ENCODE measurements at places on chromosomes 6 and 20. TPM values are rescaled to one million over a fixed set of nuclear protein-coding genes. Genes with fewer than 3 reads are reported as not detected.

The SLC24A3 gene
- 15.7 TPM for total RNA-seq

The TNFRSF6B gene
- total RNA-seq: not detected

The SAMD3 gene
- total RNA-seq: 8.9 TPM

The CRISP3 gene
- total RNA-seq: not detected

The DNMT3B gene
- 2.1 TPM for total RNA-seq

The C6orf15 gene
- total RNA-seq: not detected

The PPP1R16B gene
- 4.2 TPM for total RNA-seq

The BTBD3 gene
- total RNA-seq: 52.2 TPM

The LRP11 gene
- total RNA-seq: 15.7 TPM

The MYL9 gene
- 5.7 TPM for total RNA-seq

The CTCFL gene
- total RNA-seq: not detected

The CYP39A1 gene
- total RNA-seq: 6.3 TPM

The HLA-DRB5 gene
- 14.6 TPM for total RNA-seq

The SLC22A23 gene
- total RNA-seq: 2.6 TPM

The STK35 gene
- total RNA-seq: 7.8 TPM

The TNXB gene
- 130 TPM for total RNA-seq

The ARMH2 gene
- not detected for total RNA-seq

The PAX1 gene
- under 0.01 TPM for total RNA-seq

The ZMYND8 gene
- total RNA-seq: 13.6 TPM

The ATP6V1G2 gene
- total RNA-seq: 1.0 TPM

The IL20RA gene
- 9.9 TPM for total RNA-seq

The VSX1 gene
- total RNA-seq: not detected

The DDX43 gene
- not detected for total RNA-seq

The SIGLEC1 gene
- total RNA-seq: 2.1 TPM

The RFX6 gene
- not detected for total RNA-seq

The ZNF311 gene
- 1.6 TPM for total RNA-seq

The SEC23B gene
- total RNA-seq: 26.6 TPM

The IRAK1BP1 gene
- total RNA-seq: 3.7 TPM

The LAMA5 gene
- 14.1 TPM for total RNA-seq

The HLA-DQA1 gene
- total RNA-seq: 1.0 TPM

The NOTCH4 gene
- total RNA-seq: 9.9 TPM

The C6orf141 gene
- 2.1 TPM for total RNA-seq

All from skeletal muscle tissue (tissue), 5 donors.